ENCODE measurements at places on chromosomes 6 and 20.

GRCh38 chr6:66179361-66179760, 472.3 kb upstream of the EYS start:
- no peak for DNase-seq

GRCh38 chr6:2502096-2502997, 248.4 kb downstream of the MYLK4 start:
- no peak for DNase-seq

DNA sequence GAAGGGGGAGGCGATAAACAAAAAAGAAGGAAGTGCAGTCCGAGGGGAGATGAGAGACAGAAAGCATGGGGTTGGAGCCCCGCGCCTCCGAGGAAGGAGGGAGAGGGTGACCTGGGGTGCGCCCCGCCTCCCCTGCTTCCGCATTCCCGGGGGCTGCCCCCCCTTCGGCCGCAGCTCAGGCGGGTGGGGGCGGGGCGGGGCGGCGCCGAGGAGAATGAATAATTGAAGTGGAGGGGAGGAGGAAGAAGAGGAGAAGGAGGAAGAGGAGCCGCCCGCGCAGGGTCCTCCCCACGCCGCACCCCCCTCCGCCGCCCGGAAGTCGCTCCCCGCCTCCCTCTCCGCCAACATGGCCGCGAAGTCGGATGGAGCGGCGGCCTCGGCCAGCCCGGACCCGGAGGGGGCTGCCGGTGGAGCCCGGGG, at the start of gene XKR7:
Gene XKR7, plus strand, starts transcription at position 322 of the 420 bp plus-strand sequence. Its CDS starts 25 bp downstream, at position 347.
- DNase-seq: no peak

- DNase-seq: peak; percentile 94
Observed at GRCh38 chr6:85643537-85644278, 1.0 kb upstream of the SYNCRIP start.

DNA sequence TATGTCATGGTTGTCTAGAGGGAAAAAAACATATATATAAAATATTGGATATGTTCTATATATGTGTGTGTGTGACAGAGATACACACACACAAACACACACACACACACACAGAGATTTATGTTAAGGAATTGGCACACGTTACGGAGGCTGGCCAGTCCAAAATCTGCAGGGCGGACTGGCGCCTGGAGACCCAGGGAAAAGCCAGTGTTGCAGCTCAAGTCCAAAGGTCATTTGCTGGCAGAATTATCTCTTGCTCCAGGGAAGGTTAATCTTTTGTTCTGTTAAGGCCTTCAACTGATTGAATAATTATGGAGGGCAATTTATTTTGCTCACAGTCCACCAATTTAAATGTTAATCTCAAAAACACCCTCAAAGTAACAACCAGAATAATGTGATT, 37.5 kb upstream of the PDE7B start:
- DNase-seq: no peak

GRCh38 chr6:6545616-6546317, 42.8 kb upstream of the LY86 start:
- no peak for DNase-seq

- no peak for DNase-seq
Observed at GRCh38 chr6:164929408-164929977, 379.9 kb downstream of the C6orf118 start.

DNA sequence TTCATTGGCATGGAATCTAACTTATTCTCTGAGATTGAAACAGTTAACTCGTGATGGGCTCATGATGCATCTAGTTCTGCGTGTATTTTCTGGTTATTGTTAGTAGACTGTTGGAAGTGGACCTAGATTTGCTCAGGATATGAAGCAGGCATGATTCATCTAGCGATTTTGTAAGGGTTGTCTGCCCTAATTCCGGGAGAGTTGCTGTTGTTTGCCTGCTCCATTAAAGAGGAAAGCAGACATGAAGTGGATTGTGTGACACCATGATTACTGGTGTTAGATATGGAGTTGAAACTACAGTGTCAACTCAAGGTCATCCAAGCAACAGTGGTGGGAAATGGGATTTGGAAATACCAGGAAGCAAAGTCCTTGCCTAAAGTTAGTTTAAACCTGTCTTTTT, 41.0 kb downstream of the SOX4 start:
- peak; percentile 72 for DNase-seq

DNA sequence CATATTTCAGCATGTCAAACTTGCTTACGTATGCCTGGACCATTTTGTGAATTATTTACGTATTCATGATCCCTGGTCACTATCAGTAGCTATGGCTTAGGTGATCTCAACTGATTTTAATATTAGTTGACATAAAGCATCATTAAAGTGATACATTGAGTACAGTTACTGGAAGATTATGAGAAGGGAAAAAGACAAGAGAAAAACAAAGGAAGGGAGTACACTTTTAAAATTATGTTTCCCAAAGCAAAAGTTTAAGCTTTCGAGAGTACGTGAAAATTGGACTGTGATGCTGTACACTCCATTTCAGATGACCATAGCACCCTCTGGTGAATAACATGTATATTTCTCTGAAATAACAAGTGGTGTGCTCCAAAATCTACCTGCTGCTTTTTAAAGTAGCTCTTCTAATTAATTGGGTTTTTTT, 215.0 kb upstream of the HSF2 start:
- peak; percentile 20 for DNase-seq

GRCh38 chr6:2231438-2231837, 14.0 kb downstream of the GMDS start:
- peak; percentile 47 for DNase-seq

DNA sequence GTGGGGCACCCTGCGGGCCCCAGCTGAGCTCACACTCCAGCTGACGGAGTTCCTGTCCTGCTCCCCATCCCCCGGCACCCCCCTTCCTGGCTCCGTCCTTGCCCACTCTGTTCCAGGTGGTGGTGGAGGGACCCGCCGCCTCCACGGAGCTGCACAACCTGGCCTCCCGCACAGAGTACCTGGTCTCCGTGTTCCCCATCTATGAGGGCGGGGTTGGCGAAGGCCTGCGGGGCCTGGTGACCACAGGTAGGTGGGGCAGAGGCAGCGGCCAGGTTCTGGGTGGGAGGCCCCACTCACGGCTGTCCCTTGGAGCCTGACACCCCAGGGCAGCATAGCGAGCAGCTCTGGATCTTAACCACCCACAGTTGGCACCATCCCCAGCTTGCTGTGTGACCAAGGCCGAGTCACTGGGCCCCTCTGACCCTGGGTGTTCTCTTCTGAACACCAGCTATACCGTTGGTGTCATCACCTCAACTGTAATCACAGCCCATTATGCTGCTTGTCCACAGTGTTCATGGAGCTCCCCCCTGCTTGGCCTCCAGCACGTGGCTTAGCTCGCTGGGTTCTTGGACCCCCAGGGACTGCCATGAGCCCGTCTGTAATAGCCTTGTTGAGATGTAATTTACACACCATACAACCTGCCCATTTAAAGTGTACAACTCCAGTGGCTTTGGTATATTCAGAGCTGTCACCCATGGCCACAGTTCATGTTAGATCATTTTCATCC, 17.4 kb downstream of the COL20A1 start:
- no peak for DNase-seq

GRCh38 chr6:158536084-158536890, 23.6 kb upstream of the TMEM181 start:
- peak; percentile 72 for DNase-seq

DNA sequence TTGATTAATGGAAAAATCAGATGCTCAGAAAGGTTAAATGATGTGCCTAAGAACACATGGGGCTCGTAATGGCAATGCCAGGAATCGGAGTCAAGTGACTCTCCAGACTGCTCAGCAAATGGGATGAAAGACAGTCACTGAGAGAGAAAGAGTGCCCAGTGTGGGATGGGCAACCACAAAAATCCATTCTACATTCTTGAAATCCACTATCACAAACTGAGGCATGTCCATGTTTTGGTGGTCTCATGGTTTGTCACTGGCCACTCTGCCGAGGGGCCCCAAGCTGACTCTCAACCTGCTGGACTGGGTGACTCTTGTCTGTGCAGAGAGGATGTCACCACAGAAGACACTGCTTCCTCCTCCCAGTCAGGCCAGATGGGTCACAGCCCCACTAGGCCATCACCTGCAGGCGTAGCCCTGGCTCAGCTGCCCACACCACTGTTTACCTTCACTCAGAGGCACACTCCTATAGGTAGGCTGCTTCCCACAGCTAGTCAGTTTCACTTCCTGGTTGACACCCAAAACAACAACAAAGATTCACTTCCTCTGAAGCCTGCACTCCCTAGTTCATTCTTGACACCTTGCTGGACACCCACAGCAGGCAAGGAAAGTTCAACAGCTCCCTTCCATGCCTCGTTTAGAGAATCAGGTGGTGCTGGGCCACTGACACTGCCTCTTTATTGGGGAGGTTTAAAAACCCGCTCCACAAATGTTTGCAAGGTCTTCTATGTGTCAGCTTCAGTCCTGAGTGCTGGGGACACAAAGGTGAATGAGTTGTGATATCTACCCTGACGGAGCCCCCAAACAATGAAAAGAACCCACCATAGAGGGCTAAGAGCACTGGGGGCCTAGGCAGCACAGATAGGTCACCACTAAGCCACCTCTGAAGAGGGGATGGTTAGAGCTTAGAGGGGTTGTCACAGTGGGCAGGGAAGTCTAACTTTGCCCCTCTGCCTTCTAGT, 21.7 kb downstream of the MAP1LC3A start:
- peak; percentile 65 for DNase-seq

GRCh38 chr20:54560357-54560756, 85.0 kb downstream of the DOK5 start:
- no peak for DNase-seq

DNA sequence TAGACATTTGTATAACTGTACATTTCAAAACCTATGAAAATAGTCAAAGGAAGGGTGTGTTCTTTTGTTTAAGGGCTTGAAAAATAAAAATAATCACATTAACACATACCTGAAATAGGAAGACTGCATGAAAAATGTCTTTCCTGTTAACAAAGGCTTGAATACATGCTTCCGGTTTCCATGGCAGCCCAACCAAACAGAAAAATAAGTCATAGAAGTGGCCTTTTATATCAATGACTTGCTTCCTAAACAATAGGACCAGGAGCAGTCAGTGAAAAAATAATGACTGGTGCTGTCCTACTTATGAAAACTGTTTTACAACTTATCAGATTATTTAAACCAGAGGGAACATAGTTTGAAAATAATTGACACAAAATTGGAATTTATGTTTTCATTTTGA, 412.6 kb upstream of the PLCB4 start:
- DNase-seq: no peak

DNA sequence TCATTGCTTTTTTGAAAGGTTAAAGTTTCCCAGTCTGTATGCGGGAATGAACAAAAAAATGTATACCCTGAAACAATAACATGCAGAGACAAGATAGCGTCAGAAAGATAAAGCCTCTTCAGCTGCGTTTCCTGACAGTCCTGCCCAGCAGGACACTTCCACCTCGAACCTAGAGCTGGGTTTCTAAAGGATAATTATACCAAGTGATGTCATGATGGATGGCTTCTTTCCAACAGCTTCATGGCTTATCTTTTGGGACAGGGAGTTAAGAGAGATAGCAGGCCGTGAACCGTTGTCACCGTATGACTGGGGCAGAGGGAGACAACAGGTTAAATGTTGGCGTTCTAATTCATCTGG, 267.6 kb upstream of the SGK1 start:
- DNase-seq: no peak

- no peak for DNase-seq
Observed at GRCh38 chr6:165846123-165846966, 183.3 kb upstream of the PDE10A start.

DNA sequence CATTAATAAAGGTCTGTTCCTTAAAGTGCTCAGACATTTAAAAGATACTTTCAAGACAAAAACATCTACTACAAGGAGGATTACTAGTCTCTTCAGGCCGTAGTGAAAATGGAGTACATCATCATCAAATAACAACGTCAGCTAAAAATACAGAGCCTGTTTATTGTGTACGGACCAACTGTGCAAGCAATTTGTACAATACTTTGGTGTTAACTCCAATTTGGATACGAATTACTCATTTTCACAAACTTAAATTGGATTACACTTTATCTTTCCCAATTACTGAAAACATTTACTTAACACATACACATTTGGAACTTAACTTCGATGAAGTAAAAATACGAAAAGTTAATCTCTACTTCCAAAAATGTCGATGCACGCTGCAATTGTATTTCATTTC, 802 bp downstream of the CYP39A1 start:
- DNase-seq: no peak

- no peak for DNase-seq
Observed at GRCh38 chr6:127243501-127243900, 23.2 kb upstream of the RNF146 start.

DNA sequence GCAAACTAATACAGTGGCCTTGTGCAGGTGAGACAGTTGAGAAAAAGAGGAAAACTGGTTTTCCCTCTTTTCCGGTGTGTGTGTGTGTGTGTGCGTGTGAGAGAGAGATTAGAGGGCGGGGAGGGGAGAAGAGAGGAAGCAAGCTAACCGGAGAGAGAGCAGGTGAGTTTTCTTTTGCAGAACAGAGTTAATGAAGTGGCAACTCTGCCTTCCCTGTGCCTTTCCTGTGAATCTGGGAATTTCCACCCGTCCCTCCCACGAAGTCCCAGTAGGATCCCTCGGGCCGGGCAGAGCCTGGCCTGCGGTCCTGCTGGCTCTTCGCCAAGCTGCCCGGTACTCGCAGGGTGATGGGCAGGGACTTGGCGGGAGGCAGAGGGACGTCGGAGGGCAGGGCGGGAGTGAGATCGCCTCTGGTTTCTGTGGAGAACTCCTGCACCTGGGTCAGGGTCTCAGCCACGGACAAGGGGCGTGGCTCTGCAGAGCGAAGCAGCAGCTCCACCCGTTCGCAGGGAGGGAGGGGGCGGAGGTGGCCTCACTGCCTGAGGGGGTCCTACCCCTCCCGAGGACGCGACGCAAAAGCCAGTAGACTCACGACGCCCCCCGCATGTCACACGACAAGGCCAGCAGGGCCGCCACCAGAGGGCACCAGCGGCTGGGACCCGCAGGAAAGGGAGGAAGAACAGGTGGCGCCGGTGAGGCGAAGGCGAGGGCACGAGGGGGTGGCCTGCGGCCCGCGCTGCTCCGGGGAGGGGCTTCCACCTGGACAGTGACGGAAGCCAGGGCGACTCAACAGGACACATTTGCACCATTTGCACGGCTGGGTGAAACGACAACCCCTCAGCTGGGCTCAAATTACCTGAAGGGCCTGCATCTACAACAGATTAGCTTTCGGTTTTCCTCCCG, 51.2 kb upstream of the RNF182 start:
- DNase-seq: peak; percentile 41

GRCh38 chr6:37272834-37273566, 15.1 kb upstream of the TMEM217 start:
- DNase-seq: no peak

GRCh38 chr6:62746968-62747367, 460.9 kb upstream of the KHDRBS2 start:
- no peak for DNase-seq

DNA sequence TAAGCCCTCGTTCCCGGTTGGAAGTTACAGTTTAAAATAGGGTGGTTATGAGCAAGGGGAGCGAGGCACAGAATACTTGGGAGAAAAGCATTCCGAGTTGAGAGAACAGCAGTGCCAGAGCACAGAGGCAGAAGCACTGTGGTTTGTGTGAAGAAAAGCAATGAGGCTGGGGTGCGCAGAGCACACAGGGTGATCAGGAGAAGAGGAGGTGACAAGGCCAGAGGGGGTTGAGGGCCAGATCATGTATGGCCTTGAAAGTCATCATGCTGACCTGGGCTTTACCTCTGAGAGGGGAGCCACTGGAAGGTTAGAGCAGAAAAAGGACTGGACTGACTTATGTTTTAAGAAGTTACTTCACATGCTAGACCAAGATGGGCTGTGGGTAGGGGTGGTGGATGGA, 3.5 kb upstream of the BTN3A2 start:
- no peak for DNase-seq

GRCh38 chr20:25281541-25281991, 33.7 kb downstream of the PYGB start:
- DNase-seq: no peak

- no peak for DNase-seq
Observed at GRCh38 chr6:2477666-2478065, 232.3 kb upstream of the GMDS start.
